ENCODE measurements at places on chromosomes 16 and 17.

DNA sequence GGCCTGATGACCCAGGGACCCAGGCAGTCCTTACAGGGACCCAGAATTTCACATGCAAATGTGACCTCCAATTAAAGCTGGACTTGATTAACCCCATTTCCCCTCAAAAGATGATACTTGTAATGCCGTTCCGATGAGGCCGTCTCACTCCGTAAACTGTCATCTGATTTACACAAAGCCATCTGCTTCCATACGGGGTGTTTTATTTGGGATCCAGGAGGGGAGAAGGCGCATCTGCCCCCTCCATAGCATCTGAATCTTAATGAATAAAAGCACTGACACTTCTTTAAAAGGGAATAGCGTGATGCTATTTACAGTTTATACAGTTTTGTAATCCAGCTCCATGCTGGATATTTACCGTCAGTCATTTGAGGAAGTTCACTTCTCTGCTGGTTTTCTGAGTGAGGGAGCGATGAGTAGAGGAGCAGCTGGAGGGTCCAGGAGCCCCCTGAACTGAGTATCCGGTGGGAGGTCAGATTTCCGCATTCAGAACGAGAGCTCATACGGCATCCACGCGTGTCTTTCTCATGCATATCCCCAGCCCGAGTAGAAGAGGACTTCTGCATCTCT is 452.7 kb downstream of the WWOX start:
- DNase-seq, result no peak

DNA sequence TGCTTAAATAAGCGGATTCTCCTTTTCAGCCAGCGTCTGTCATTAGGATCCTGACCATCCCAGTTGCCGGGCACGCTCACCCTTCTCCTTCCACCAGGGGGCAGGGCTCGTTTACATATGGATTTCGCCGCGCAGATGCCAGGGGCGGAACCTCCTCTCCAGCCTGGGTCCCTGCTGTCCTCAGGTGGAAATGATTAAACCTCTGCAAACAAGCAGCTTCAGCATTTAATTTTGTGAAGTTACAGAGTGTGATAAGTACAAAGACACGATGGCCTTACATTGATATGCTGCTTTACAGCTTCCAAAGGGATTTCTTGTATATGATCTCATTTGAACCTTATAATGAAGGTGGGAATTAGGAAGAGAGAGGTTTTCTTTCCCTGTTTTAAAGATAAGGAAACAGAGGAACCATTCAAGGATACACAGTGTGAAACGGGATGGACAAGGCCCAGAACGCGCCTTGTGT is 3.9 kb upstream of the KRT28 start:
- peak; percentile 40 for DNase-seq

GRCh38 chr17:75365931-75366275 is 39.6 kb downstream of the GRB2 start:
- DNase-seq, result no peak

- no peak for DNase-seq
Observed at GRCh38 chr17:27521281-27522027, 65.2 kb downstream of the KSR1 start.

GRCh38 chr16:84358601-84359295 is 9.6 kb upstream of the ATP2C2 start:
- DNase-seq, result no peak

DNA sequence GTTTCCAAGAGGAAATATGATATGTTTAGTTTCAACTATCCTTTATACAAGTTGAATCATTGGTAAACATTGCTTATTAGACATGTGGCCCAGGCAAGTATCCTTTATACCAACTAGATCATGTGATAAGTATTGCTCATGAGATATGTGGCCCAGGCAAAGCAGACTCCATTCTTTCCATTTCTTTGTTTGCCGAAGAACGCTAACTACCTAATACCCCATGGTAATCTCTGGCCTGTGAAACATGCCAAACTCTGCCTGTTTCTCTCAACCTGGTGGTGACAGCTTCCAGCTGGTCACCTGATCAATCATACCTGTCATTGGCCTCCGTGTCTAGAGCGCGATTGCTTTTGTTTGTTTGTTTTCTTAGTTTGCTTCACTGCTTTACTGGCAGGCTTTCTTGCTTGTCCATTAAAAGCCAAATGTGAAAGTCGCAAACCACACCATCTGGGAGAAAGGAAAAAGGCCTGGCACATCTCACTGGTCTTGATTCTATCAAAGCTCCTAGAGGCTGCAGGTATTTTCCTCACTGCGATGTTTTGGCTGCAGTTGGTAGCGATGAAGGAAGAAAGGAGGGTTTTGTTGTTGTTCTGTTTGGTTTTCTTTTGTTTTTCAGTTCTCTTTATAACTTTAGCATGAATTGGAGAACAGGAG is 686.2 kb downstream of the KCNJ2 start:
- DNase-seq, result no peak

GRCh38 chr17:34725725-34726124 is 146.3 kb downstream of the TMEM132E start:
- no peak for DNase-seq

GRCh38 chr17:39553341-39553945 is 54.3 kb downstream of the NEUROD2 start:
- no peak for DNase-seq

DNA sequence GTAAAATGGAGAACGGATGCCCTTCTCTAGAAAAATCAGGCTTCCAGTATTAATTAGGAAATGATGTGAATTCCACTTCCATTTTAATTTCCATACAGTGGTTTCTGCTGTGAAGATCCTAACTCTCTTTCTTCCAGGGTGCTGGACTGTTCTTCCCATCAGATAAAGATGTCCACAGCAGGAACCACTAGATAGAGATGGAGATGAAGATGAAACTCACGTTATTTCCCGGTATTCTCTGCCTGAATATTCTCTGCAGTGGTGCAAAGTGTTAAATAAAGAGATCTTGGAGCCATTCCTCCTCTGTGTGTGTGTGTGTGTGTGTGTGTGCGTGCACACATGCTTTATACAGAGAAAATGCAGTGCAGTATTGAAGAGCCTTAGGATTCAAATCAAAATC is 727.5 kb downstream of the KCNJ2 start:
- no peak for DNase-seq

DNA sequence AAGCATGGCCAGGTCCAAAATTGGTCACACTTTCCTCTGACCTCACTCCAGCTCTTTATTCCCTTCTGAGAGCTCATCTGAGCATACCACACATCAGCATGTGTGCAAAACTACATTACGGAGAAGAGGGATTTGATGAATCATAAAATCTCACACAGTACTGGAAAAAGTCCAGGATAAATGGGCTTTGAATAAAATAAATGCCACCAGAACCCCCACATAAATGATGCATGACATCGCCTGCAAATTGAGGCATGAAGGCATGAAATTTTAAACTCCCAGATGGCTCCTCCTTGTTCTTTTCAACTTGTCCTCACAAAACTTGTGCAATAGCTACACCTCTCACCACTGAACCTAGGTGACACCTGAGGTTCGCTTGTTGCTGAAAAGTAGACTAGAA is 439.5 kb downstream of the CA10 start:
- no peak for DNase-seq

DNA sequence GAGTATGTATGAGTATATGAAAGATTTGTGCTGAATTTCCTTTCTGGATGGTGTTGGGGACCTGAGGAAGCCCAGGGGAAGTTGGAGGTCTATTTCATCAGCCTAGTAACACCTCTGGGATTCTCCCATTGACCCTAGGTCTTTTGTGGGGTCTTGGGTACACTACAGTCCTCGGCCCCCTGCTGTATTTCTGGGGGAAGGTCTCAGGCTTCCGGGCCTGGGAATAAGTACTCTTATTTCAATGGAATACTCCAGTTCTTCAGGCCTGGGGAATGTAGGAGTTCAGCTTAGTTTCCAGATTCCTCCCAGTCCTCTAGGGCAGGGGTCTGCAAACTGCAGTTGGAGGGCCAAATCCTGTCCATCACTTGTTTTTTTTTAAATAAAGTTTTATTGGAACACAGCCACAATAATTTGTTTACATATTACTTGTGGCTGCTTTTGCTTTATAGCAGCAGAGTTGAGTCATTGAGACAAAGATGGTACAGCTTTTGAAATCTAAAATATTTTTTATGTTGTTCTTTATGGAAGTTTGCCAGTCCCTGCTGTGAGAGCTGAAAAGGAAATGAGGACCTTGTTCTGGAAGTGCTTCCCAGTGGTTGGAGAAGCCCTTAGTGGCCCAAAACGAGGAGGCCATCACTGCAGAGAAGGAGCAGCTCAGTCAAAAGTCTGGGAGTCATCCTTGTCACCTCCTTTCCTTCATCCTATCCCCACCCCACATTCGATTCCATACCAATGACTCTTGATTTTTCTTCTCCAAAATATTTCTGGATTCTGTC is 142.5 kb upstream of the HS3ST2 start:
- DNase-seq, result no peak

- DNase-seq, result no peak
Observed at GRCh38 chr16:67169011-67169451, 1.3 kb upstream of the NOL3 start.

- no peak for DNase-seq
Observed at GRCh38 chr16:4625560-4626159, 1.0 kb downstream of the MGRN1 start.

- no peak for DNase-seq
Observed at GRCh38 chr17:51516924-51517323, 256.6 kb downstream of the UTP18 start.

DNA sequence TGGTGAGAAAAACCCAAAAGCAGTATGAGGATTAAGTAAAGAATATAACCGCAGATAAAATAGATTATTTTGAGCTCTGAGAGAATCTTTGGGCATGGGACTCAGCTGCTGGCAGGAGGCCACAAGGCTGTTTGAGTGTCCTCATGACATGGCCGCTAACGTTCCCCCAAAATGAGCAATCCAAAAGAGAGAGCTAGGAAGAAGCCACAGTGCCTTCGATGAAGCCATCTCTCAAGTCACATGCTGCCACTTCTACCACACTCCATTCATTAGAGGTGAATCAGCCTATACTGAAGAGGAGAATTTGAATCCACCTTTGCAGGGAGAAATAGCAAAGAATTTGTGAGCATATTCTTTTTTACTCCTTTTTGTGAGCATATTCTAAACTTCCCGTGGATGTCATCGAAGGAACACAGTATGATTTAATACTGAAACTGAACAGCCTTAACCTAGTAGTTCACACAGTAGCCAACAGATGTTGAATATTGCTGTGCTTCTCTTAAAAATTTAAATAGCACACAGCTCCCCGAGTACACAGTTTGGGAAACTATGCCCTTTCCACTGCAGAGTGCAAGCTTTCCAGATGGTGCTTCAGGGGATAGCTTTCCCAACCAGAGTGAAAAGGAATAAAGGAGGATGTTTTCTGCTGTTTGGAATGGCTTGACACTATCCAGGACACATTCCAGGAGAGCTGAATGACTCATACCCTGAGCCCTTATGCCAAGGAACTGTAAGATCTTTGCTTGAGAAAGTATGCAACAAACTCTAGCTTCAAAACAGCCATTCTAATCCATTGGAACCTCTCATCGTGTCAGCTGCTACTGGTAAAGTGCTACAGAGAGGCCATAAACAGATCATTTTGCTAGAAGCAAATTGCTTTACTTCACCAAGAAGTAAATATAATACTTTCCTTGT is 33.9 kb downstream of the ANKFY1 start:
- DNase-seq, result no peak

- no peak for DNase-seq
Observed at GRCh38 chr17:17666111-17666714, 15.0 kb upstream of the RAI1 start.

DNA sequence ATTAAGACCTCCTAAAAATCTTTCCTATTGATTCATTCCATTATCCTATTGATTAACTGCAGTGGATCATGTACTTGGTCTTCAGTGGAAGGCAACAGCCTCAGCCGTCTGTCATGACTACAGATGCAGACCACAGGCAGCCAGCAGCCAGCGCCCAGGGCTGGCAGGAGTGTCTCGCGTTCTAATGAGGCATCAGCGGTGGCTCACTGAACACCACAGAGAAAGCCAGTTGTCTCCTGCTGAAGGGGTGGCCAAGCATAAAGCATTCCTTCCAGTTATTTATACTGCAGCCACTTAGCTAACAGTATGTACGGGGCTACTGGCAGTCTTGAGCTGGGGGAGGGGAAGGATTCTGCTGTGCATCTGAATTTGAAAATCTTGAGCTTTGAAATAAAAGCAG is 214.3 kb downstream of the IRX3 start:
- DNase-seq, result no peak

DNA sequence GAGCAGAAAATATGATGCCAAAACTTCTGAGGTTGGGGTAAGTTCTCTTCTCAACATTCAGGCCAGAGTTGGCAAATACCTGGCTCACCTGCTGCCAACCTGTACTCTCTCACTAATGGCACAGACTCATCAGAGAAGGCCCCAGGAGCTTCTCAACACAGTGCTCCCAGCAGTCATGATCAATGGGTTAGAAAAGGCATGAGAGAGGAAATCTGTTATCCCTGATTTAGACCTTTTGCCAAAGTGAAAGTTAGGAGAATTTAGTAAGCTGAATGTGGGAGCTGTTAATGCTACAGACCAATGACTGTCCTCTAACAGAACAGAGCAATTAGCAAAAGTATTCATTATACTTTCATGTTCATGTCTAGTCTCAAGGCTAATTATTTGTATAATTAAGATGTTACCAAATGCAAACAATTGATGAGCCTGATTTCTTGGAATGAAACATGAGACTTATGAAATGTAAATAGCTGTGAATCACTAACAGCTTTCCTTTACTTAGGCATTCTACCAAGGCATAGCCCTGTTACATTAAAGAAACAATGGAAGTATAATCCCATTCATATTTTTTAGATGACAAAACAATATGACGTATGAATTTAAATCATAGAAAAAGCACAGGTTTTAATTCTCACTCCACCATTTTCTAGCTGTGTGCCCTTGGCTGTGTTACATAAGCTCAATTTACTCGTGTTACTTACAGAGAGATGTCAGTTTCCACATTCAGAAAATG is 68.7 kb upstream of the MARCHF10 start:
- DNase-seq, result no peak

DNA sequence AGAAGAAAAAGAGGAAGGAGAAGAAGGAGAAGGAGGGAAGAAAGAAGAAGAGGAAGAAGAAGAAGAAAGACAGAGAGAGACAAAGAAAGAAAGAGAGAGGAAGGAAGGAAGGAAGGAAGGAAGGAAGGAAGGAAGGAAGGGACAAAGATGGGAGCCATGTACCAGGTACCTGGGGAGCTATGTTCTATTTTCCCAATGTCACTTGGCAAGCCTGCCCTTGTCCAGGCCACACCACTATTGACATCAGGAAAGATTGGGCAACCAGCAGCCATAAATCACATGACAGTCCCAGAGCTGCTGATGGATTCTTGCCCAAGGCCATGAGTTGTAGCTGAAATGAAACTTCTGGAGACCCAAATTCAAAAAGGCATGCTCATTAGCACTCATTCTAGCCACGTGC is 2.7 kb upstream of the CES1 start:
- DNase-seq, result no peak
